Renal cortical epithelial cell (primary cell): ENCODE measurements at places on chromosomes 6 and 20. TPM values are rescaled to one million over a fixed set of nuclear protein-coding genes. Genes with fewer than 3 reads are reported as not detected.
A peak's percentile ranks its signal among the peaks of the same experiment; 100 is the strongest.

HLA-DOB gene
- under 0.01 TPM in 1 of 2 replicates, not detected in the other for total RNA-seq

DNA sequence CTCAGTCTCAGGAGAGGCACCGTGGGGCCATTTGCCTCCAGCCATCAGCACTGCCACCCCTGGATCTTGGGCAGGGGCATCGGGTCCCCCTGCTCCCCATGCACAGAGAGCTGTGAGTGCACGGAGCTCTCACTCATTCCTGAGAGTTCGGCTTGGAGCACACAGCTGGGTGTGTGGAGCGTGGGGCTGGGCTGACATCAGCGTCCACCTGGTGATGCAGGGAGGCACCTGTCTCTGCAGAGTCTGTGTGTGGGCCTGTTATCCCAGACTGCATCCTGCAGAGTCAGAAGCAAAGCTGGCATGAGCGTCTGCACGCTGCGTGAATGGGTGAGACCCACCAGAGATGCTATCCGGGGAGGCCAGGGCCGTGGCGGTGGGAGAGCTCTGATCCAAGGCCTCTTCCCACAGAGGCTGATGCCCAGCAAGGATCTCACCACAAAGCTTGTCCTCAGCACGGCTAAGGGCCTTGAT, 248.8 kb upstream of the AFDN start:
- DNase-seq: no peak

DNA sequence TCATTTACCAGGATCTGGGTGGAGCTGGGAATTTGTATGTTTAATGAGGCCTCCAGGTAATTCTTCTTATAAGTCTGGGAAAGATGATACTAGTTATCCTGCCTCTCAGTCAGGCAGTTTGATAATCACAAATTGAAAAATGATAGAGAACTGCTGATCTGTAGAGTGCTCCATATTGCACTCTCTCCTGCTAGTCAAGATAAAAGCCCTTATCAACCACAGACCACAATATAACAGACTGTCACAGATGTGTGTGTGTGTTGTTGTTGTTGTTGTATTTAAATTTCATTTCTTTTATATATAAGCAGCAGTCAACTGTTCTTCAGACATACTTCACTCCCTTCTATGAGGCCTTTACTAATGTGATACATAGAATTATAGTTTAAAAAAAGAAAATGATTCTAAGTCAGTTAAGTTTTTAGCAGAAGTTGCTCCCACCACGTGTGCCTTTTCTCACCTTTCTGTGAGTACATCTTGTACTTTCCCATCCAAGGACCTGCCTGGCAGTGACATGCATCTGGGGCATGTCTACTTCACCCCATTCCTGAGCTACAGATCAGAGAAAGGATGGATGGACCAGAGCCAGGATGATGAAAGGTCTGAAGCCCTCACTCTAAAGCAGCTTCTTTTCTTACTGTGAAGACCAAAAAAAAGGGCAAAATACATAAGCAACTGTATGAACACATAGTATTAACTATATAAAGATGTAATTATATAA, 29.8 kb downstream of the TENT5A start:
- no peak for DNase-seq

DNA sequence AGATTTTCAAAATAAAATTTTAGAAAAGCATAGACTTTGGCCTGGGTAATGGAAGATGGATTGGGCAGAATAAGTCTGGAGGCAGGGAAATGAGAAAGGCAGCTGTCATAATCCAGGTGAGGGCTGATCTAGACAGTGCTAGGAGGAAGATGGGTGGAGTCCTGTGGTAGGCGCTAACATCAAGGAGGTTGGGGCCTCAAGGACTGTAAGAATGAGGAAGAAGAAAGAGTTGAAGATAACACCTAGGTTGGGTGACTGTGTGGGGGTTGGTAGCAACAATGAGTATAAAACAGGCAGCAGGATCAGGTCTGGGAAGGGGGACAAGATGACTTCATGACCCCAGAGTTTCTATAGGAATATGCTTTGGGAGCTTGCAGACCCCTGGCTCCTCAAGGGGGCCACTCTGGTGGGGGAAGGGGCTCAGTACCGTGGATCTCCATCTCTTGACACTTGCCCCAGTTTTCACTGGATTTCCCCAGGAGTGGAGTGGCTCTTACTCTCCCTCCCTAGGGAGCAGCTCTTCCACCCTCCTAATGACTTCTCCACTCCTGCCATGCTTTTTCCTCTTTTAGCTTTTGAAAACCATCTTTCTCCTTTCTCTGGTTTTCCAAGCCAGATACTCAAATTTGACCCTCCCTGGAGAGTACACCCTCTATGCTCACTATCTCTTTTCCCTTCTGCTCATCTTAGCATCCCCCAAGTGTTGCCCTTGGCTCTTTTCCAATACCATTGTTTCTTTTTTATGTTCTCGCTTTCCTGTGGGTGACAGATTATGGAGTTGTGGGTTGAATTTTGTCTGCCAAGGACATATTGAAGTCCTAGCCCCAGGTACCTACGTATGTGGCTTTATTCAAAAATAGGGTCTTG, 14.8 kb downstream of the TRIM31 start:
- DNase-seq: no peak

BMP5 gene
- not detected in 2 replicates for total RNA-seq

GRCh38 chr6:108559884-108560462, 744 bp upstream of the FOXO3 start:
- DNase-seq: peak; percentile 72

COL10A1 gene
- not detected in 2 replicates for total RNA-seq

GRCh38 chr20:9078826-9079731, 10.2 kb downstream of the PLCB4 start:
- no peak for DNase-seq

TP53TG5 gene
- total RNA-seq: not detected in 2 replicates

- DNase-seq: no peak
These were observed 100.3 kb downstream of the SMOC2 start for GRCh38 chr6:168541307-168541706.

- no peak for DNase-seq
These were observed 28.8 kb downstream of the DUSP22 start for GRCh38 chr6:321158-321438.

DNA sequence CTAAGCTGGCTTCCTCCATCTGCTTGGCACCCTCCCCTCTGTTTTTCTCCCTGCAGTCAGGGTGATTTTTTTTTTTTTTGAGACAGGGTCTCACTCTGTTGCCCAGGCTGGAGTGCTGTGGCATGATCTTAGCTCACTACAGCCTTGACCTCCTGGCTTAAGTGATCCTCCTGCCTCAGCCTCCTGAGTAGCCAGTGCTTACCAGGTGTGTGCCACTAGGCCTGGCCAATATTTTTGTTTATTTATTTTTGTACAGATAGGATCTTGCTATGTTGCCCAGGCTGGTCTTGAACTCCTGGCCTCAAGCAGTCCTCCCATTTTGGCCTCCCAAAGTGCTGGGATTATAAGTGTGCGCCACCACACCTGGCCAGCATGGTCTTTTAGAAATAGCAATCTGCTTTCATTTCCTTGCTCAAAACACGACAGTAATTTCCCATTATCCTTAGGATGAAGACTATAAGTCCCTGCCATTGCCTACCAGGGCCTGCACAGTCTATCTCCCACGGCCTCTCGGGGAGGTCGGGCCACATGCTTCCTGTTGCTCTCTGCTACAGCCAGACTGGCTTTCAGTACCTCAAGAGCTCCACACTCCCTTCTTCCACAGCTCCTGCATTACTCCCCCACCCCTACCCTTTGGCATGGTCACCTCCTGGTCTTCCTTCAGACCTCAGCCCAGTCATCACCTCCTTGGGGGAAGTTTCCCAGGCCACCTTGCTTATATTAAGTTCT, 11.1 kb upstream of the CD164 start:
- DNase-seq: no peak

DNA sequence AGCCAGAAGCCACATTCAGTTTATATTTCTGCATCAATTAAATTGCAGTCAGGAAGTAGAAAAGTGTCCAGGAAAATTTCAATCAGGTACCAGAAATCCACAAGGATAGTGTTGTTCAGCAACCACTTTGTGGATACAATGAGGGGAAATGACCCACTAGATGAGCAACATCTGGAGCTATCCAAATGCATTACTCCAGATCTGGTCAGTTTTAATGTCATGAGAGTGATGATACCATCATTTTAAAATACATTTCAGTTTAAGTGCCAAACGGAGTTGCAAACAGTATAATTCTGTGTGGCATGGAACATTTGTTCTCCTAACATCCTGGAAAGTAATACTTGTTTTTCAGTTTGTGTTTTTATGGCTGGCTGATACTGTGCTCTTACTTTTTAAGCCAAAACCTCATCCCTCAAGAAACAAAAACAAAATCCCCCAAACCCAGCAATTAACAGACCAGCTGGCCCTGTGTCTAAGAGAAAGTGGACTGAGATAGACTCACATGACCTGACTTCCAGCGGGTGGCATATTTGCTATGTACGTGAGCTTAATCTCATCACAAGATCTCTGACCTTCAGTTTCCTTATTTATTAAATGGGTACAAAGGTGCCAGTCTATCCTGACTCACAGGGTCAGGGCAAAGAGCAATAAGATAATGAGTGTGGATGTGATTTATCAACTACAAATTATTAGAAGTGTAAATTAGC, 58.8 kb upstream of the CNKSR3 start:
- DNase-seq: no peak

DNA sequence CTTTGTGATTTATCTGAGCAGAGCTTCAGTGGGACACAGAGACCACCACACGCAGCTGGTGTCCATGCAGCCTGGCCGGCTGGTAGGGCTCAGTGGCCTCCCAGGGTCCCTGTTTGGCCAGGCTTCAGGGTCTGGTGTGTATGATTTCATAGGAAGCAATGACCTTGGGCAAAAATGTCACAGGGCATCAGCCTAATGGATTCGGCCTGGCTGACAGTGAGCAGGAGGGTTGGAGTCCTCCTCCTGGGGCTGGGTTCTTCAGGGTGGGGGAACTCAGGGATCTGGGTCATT, 47.7 kb downstream of the UBE2V1 start:
- DNase-seq: no peak

DNA sequence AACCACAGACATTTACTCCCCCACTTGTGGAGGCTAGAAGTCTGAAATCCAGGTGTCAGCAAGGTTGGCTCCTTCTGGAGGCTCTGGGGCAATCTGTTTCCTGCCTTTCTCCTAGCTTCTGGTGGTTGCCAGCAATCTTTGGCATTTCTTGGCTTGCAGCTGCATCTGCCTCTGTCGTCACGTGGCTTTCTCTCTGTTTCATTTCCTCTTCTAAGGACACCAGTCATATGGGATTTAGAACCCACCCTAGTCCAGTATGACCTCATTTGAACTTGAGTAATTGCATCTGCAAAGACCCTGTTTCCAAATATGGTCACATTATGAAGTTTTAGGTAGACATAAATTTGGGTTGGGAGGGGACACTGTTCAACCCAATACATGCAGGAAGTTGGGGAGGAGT, 56.2 kb upstream of the EPB41L1 start:
- DNase-seq: peak; percentile 63

DNA sequence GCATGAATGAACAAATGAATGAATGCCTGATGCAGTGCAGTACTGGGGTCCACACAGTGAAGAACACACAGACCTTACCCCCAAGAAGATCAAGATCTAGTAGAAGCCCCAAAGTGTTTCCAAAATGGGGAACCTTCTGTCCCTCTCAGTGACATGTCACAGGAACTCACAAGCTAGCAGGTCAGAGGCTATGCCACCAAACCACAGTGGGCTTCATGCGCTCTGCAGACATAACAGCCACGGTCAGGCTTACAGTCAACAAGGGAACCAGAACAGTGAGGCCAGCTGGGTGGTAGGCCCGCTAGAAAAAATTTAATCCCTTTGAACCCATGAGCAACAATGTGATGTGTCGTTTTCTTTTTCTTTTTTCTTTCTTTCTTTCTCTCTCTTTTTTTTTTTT, 20.2 kb upstream of the ARFGEF2 start:
- DNase-seq: no peak

GTF2H4 gene
- total RNA-seq: 17.2 and 24.2 TPM in 2 replicates

DNA sequence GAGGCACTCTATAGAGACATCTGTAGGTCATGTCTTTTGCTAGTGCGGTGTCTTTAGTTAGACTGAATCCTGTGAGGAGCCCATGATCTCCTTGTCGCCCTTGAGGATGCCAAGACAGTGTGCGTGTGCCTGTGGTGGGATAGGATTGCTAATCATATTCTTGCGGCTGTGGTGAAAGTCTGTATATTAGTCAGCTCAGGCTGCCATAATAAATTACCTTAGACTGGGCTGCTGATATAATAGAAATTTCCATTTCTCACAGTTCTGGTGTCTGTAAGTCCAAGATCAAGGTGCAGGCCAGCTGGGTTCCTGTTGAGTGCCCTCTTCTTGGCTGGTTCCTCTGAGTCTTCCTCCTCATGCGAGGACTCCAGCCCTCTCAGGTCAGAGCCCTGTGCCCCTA, 141.2 kb downstream of the JARID2 start:
- DNase-seq: no peak

- no peak for DNase-seq
These were observed 10.5 kb upstream of the HSF2 start for GRCh38 chr6:122388945-122389344.

DNA sequence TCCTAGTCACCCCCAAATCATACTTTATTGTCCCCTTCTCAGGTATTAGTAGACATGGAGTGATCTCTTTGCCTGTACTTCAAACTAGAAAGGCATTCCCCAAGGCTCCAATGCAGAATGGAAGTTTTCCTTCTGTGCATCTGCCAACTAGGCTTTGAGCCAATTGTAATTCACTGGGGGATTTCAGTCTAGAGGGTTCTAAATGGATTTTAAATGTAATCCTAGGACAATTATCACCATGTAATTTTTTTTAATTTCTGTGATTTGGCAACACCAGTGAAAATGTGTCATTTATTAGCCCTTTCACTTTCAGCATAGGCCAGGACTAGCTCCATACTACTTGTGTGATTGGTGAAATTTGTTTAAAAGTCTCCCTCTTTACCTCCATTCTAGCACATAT, 557.6 kb upstream of the MARCKS start:
- DNase-seq: no peak

DNA sequence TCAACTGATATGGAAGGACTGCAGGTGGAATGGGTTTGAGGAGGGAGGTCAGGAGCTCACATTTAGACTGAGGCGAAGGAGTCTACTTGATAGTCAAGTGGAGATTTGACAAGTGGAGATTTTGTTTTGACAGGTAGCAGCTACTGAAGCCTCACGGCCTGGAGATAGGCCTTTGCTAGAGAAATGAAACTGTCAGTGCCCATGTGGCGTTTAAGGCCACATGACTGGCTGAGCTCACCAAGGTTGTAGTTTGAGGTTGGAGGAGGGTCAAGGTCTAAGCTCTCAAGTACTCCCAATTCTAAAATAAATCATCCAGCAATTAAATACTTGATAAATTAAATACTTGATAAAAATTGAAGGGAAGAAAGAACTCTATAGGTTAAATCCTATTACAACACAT, 80.1 kb upstream of the C6orf118 start:
- DNase-seq: no peak

DNA sequence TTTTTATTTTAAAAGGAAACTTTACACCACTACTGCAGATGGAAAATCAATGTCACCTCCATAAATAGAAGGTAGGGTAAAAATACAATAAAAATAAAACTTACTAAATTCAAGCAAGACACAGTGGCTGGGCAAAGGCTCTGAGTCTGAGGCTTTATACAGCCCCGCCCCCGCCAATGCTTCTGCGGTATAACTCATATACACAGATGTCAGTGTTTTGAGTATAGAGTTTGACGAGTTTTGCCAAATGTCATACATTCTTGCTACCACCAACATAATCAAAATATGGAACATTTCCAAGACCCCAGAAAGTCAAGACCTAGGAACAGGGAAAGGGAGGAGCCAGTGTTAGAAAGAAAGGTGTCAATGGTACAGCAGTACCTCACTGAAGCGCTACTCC, 12.8 kb downstream of the NFATC2 start:
- no peak for DNase-seq
